ENCODE measurements at places on chromosomes 7 and 10.

- no peak for DNase-seq
These were observed 318.9 kb downstream of the AHR start for GRCh38 chr7:17617380-17617779.

- DNase-seq, result no peak
These were observed 631 bp downstream of the HPS6 start for GRCh38 chr10:102065561-102066398.

DNA sequence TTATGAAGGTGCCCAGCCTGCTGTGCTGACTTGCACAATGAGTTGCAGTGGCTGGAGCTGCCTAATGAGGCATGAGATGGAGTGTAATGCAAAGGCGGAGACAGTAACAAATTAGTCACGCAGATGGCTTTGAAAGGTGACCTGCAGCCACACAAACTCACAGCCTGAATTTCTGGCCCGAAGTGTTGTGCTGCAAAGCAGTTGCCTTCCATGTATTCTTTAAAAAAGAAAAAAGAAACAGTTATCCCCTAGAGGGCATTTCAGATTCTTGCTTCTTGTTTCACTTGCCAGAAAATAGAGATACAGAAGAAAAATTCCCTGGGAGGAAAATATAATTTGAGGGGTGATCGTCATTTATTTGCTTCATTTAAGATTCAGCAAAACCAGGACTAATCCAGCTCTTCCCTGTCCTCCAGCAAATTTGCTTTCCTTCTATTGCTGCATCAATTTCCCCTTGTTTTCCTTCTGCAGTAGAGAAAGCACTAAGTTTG, 239.9 kb downstream of the ADRA2A start:
- DNase-seq, result no peak

GRCh38 chr10:369221-369683, 234.0 kb downstream of the ZMYND11 start:
- no peak for DNase-seq

- DNase-seq, result no peak
These were observed 21.8 kb downstream of the SLIT1 start for GRCh38 chr10:97163781-97164501.

GRCh38 chr10:96636551-96636950, 49.7 kb upstream of the TM9SF3 start:
- DNase-seq, result no peak

DNA sequence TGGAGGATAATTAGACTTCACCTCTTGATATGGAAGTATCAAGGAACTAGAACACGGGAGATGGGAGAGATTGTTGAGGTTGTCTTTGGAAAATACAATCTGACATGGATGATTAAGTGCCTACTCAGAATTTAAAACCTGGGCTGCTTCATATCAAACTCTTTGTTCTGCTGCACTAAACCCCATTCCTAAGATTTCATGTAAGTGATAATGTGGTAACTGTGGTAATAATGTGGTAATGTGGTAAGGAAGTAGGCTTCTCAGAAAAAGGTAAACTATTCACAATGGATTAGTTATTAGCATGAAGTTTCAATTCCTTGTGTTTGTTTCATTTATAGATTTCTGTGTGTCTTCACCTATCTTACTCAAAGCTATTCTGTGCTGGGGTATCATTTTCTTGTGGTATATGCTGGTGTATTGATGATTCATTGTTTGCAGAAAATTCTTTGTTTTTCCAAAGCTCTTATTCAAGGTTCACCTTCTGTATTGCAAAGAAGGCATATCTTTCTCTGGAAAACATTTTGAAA, 129.9 kb upstream of the TAC1 start:
- DNase-seq, result no peak

DNA sequence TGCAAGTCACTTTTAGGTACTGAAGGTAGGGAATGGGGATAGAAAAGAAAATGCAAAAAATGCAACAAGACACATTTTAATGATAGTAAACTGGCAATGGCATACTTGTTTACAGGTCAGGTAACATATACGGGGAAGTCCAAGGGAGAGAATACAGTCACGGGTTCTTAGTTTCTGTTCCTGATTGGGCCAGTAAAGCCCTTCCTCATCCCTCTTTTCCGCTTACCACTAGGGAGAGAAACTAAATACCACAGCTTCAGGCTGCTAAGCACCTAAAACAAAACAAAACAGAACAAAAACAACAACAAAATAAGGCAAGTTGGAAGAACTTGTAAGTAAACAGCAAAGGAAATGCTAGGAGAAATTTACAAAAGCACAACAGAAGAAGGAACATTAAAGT, 65.2 kb upstream of the OGDHL start:
- no peak for DNase-seq

DNA sequence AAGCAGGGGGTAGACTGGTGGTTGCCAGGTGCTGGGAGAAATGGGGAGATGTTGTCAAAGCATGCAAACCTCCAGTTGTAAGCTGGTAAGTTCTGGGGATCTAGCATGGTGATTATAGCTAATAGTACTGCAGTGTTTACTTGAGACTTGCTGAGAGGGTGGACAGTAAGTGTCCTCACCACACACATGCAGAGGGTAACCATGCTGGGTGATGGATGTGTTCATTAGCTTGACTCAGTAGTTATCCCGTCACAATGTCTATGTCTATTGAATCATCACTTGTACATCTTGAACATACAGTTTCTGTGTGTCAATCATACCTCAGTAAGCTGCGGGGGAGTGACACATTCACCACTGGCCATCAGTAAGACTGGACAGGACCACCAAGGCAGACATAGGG, 42.1 kb downstream of the GSDME start:
- DNase-seq, result no peak

DNA sequence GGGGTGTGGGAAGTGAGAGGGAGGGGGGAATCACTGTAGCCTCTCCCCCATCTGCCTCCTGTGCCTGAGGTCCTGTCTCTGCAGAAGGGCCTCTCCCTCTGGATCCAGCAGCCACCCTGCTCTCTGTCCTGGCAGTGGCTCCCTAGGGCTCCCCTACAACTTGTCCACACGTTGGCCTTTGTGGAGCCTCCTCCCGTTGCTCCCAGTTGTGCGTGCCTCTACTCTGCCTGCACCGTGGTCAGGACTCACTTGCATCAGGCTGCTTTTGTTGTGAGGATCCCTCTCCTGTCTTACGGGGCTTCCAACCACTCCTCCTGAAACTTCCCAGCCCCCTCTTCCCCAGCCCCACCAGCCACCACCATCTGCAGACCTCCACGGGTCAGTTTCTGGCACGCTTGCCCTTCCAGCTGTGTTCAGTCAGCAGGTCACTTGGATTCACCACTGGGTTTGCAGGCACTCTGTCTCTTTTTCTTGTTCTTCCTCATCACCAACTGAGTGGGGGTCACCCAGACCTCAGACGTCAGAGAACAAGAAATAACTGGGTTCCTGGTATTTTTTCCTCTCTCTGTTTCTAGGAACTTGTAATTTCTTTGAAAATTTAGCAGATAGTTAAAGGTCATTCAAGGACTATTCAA, 62.3 kb downstream of the RAMP3 start:
- DNase-seq, result no peak

DNA sequence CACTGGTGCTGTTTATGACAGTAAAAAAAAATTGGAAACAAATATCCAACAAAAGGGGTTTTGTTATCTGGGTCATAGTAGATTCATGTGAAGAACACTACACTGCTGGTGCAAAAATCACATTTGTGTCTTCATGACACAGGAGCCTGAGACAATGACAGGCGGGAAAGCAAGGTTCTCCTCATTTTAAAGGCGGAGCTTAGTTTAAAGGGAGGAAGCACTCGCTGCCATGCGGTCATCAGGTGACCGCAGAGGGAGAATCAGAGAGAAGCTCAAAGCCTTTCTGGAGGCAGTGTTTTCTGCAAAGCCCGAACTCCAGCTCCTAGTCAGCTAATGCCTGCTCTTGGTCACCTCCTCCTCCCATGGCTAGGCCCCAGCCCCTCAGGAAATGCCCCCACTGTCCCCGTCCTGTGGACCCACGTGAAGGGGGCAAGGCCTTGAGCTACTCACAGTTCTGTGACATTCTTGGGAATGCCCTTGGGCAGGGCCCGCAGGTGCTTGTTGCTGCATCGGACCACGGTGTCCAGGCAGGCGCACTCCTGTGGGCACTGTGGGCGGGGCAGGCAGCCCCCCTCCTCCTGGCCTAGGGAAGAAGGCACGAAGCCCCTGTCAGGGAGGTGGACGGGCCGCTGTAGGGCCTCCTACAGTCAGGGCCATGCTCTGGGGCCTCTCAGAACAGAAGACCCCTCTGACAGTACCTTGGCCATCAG, 146.1 kb downstream of the SLIT1 start:
- DNase-seq, result no peak

- DNase-seq, result no peak
These were observed 365.2 kb upstream of the GALNT17 start for GRCh38 chr7:70766694-70767093.

DNA sequence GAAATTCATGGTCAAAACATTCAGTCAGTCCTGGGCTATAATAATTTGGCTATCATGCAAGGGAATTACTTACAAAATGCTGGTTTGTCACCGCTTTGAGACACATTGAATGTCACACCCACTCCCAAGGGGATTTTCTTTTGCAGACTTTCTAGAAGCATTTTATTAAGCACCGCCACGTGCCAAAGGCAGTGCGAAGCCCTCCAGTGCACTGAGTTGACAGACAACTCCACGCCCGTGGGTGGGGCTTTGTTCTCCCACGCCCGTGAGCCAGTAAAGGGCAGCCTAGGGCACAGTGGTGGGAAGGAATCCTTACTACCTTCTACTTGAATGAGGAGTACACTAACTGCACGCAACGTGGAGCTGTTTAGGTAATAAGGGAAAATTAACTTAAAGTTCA, 515.8 kb downstream of the KCNMA1 start:
- DNase-seq, result no peak

GRCh38 chr10:100061401-100061800, 20.3 kb downstream of the CPN1 start:
- DNase-seq, result no peak

GRCh38 chr10:58857251-58857805, 319.1 kb upstream of the PHYHIPL start:
- no peak for DNase-seq

- no peak for DNase-seq
These were observed 284.2 kb downstream of the BICC1 start for GRCh38 chr10:58796824-58797223.

DNA sequence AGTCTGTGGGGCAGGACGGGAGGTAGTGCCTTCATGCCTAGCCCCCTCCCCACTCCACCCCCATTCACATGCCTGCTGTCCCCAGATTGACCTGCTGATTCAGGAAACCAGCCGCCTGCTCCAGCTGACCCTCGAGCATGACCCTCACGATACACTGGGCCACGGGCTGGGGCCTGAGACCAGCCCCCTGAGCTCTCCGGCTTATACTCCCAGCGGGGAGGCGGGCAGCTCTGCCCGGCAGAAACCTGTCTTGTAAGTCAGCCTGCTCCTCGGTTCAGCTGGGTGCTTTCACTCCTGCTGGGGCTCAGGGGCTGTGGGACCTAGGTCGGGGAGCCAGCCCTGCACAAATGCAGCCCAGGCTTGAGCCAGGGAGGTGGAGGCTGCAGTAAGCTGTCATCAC, 22.4 kb downstream of the LIMK1 start:
- no peak for DNase-seq

DNA sequence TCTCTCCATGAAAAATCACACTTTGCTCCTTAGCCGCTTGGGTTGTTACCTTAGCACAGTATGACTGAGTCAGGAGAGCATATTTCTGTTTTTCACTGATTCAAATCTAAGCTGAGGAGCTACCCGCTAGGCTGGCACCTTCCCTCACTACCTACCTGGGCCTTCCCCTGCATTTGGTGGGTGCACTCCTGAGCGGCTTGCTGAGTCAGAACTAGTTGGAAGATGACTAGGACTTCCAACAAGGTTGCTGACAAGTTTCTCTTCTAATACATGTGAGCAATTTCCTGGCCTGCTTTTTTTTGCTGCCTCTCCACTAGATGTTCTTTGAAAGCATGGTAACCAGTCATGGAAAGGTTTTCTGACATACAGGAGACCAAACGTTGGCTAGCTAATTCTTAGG, 43.8 kb upstream of the SEC61G start:
- no peak for DNase-seq

- DNase-seq, result no peak
These were observed 6.4 kb upstream of the ST8SIA6 start for GRCh38 chr10:17460756-17461155.

- no peak for DNase-seq
These were observed 92.6 kb downstream of the LRRC4 start for GRCh38 chr7:127938588-127938987.
